ENCODE measurements at places on chromosomes 3 and 15. TPM values are rescaled to one million over a fixed set of nuclear protein-coding genes. Genes with fewer than 3 reads are reported as not detected.

Gene CAMK2N2
- 3.9 TPM for total RNA-seq

Gene FANCD2OS
- not detected for total RNA-seq

Gene IQGAP1
- 214 TPM for total RNA-seq

Gene MAP2K1
- 45.1 TPM for total RNA-seq

Gene SENP2
- 45.5 TPM for total RNA-seq

GRCh38 chr3:49673715-49674496 is at the start of gene APEH:
Gene APEH, plus strand, starts transcription at chr3:49674351. Its CDS starts 51 bp downstream, at chr3:49674402.
- no peak for DNase-seq

DNA sequence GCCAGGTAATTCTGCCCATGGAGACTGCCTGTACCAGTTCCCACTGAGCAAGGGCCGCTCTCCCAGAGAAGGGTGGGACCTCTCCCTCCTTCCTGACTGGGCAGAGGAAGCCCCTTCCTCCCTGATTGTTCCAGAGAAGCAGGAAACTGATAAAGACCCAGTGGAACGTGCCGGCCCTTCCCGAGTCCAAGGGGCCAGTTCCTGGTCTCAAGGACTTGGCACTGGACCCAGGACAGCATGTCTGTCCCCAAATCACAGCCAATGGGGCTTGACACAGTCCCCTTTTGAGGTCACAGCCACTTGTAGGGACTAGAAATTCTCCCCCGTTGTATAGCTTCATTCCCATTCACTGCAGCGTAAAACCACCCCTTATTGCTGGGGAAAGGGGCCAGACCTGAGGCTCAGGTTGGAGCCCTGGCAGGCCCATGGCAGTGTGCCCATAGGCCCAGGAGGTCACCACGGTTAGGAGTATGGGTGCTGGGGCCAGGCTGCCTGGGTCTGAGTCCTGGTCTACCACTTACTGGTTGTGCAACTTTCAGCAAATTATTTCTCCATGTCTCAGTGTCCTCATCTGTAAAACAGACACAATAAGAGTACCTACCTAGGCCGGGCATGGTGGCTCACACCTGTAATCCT is 18.1 kb downstream of the CSRNP1 start:
- no peak for DNase-seq

GRCh38 chr3:151673974-151674373 is 59.8 kb upstream of the AADACL2 start:
- DNase-seq, result no peak

GRCh38 chr3:160806094-160806493 is 50.1 kb downstream of the PPM1L start:
- no peak for DNase-seq

DNA sequence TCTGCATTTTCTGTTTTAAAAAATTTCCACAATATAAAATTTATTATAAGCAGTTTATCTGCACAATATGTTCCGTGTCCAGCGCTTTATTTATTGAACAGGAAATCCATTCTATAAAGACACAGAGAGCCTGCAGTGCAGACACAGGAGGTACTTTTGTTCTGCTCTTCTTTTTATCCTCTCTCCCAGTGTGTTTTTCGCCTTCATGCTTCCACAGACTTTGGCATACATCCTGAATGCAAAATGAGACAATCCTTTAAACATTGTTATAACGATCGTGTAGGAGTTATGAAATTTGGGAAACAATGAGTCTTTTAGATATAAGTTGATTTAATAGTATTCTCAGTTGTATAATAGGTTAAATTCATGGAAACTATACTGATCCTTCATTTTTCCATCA is 749.2 kb downstream of the NAALADL2 start:
- DNase-seq, result no peak

DNA sequence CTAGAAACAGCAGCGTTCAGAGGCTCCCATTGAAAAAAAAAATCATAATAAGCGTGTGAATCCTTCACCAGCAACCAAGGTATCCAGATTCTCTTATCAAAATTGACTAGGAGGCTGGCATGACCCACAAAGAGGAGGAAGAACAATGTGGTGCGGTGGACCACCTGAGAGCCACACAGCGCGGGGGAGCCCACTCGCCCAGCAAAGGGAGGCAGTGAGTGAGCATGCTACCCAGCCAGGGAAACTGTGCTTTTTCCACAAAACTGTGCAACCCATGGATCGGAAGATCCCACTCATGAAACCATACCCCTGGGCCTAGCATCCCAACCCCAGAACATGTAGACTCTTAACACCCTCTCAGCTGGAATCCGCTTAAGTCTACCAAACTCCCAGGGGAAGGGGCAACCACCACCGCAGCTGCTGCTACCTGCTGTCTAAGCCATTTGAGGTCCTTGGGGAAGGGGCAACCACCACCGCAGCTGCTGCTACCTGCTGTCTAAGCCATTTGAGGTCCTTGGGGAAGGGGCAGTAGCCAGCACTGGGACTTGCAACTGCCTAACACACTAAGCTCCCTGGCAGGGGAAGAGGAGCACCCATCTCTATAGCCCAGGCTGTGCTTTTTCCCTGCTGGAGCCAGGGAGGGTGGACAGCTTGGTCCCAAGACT is 102.8 kb upstream of the CLDN18 start:
- no peak for DNase-seq

DNA sequence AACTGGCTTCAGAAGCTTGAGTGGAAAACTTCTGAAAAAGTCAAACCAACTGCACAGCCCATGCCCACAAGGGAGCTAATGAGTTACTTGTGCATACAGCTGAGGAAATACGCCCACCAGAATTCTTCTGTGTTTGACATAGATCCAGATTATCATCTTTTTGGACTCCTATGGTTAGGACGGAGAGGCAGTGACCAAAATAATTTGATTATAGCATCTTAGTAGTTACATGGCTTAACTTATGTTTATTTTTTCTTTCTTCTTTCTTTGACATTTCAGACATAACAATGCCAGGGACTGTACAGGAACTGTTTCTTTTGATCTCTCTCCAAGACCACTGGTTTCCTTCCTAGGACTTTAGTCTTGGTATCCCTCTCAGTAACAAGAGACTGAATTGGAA is 246.1 kb upstream of the RASGRP1 start:
- DNase-seq, result no peak

- no peak for DNase-seq
These were observed 42.3 kb downstream of the WDR72 start for GRCh38 chr15:53716909-53717876.

DNA sequence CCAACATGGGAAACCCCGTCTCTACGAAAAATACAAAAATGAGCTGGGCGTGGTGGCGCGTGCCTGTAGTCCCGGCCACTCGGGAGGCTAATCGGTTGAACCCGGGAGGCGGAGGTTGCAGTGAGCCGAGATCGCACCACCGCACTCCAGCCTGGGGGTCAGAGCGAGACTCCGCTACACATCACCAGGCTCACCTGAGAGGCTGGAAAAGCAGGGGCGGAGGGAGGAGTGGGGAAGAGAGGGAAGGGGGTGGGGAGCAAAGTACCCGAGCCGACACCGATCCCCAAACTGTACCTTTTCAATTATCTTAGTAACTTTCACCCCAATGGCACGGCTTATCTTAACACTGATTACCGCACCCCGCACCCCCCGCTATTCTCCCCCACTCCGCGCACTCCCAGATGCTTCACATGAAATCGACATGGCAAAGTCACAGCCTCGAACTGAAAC is 46.4 kb upstream of the SYNM start:
- DNase-seq, result no peak

- no peak for DNase-seq
These were observed 491.6 kb upstream of the NECTIN3 start for GRCh38 chr3:110579840-110580550.

- no peak for DNase-seq
These were observed 32.1 kb downstream of the ABHD17C start for GRCh38 chr15:80727196-80727595.

Measured in chondrocyte (in vitro differentiated cells).